ENCODE measurements at places on chromosomes 13 and 19.

DNA sequence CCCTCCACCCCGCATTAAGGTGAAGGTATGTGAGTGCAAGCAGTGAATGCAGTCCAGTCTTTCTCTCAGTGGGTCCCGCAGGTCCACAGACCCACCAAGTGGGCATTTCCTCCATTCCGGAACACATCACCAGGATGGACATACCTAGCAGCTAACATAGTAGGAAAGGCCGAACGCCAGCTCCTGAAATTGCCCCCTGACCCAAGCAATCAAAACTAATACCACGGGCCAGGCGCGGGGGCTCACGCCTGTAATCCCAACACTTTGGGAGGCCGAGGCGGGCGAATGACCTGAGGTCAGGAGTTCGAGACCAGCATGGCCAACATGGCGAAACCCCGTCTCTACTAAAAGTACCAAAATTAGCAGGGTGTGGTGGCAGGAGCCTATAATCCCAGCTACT lies 71.7 kb upstream of the VSTM2B start:
- DNase-seq: no peak

DNA sequence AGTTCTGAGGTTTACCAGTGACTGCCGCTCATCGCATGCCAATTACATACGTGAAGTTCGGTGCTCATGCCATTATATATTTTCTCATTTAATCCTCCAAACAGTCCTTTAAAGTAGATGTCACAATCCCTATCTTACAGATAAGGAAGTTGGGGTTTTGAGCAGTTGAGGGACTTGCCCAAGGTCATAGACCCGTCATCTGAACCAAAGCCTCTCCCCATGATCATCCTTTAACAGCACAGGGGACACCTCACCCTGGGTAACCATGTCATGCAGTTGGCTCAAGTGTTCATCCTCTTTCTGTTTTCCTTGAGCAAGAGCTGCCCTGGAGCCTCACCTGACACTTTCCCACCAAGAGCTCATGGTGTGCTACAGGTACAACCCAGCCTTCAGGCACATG lies 69.1 kb downstream of the HSPH1 start:
- no peak for DNase-seq

GRCh38 chr13:106132216-106132615 lies 403.2 kb downstream of the EFNB2 start:
- DNase-seq: no peak

GRCh38 chr13:52125547-52125946 lies 3.3 kb downstream of the NEK5 start:
- no peak for DNase-seq

- no peak for DNase-seq
These were observed 26.1 kb upstream of the FXYD3 start for GRCh38 chr19:35089554-35089953.

DNA sequence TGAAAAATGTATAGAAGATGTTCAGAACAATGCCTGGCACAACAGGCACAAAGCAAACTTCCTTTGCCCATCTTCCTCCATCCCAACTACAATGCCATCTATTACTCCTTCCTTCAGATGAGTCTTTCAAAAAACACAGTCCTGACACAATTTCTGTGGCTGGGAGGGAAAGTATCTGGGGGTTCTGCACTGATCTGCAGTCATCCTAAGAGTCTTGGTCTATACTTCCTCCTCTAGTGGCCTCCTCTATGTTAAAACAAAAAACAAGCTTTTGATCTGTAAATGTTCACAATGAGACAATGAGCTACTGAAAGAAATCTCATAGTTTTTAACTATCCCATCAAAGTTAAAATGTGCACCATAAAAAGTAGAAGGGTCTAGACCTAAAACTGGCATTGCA lies 44.8 kb downstream of the USP12 start:
- DNase-seq: no peak

GRCh38 chr19:54206030-54206830 lies 5.6 kb downstream of the RPS9 start:
- no peak for DNase-seq

DNA sequence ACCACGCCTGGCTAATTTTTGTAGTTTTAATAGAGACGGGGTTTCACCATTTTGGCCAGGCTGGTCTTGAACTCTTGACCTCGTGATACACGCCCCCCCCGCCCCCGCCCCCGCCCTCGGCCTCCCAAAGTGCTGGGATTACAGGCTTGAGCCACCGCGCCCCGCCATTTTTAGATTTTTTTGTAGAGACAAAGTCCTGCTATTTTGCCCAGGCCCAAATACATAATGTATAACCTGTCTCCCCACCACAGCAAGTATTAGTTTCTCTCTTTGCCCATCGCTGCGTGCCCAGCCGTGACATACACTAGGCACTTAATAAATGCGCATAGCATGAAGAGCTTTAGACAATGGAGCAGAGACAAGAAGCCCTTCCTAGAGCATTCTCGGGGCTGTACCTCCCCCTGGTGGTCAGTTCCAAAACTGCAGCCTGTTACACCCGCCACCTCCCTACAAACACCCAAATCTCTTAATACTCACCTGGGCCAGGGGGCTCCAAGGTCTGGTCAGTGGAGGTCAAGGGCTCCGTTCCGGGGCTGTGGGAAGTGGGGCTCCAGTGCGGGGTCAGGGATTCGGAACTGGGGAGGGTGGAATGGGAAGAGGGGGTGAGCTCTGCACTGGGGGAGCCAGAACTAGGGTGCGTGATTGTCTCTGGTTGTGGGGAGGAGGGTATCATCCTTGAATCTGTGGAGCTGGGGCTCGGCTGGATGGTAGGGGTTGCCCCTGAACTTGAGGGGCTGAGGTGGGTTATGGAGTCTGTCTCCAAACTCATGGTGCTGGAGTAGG lies 22.5 kb downstream of the IQCN start:
- DNase-seq: peak; percentile 71

DNA sequence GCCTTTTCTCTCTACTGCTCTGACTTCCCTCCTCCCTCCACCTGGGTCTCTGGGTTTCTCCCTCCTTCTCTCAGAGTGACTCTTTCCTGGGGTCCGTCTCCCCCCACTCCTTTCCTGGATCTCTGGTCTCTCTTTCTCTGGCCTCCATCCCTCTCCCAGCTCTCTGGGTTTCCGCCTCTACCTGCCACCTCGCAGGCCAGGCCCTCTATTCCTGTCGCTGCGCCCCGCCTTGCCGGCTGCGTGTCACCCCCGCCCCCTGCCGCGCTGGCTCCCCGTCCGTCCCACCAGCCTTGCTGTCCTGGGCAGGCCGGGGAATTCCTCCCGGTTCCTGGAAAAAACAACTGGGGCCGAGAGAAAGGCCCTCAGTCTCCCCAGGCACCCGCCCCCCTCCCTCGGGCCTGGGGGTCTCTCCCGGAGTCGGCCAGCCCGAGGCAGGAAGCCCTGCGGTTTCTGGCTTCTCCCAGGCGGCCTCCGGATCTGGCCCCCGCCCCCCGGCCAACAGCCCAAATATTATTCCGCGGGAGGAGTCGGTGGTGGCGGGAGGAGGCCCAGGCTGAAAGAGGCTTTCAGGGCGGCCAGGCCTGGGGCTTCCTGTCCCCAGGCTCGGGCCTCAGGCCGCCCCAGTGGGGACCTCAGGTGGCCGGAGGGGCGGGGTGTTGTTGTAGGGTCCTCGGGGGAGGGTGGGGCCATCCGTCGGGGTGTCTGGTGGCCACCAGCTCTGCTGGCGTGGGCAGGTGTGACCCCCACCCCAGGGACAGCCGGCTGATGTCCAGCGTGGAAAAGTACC lies 9.3 kb downstream of the IRF2BP1 start:
- no peak for DNase-seq

GRCh38 chr19:35851213-35852028 lies 883 bp downstream of the NPHS1 start:
- no peak for DNase-seq

- no peak for DNase-seq
These were observed 27.2 kb downstream of the PLEKHJ1 start for GRCh38 chr19:2208975-2209374.

GRCh38 chr19:6616011-6616410 lies 25.1 kb upstream of the CD70 start:
- DNase-seq: no peak

DNA sequence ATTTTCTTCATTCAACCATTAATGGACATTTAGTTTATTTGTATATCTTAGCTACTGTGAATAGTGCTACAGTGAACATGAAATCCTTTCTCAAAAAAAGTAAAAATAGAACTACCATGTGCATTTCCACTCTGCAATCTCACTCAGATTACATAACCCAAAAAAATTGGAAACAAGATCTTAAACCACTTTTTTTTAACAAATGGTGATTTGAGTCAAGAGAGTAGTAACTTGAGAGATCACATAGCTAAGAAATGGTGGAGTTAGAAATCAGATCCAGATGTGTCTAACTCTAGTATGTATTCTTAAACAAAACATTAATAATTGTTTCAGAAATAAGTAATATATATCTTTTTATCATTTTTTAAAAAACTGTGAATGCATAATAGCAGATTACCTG lies 318.3 kb upstream of the SGCG start:
- DNase-seq: no peak

DNA sequence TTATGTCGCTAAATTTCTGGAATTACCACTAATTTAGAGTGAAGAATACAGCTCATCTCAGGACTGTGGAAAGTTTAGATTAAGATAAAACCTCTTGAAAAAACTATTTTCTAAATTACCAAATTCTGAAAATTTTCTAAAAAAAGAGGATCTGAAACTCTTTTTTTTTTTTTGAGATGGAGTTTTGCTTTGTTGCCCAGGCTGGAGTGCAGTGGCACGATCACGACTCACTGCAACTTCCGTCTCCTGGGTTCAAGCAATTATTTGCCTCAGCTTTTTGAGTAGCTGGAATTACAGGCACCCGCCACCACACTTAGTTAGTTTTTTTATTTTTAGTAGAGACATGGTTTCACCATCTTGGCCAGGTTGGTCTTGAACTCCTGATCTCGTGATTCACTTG lies 16.6 kb upstream of the ZNF253 start:
- no peak for DNase-seq

- DNase-seq: no peak
These were observed 504.5 kb downstream of the FOXO1 start for GRCh38 chr13:40161931-40162330.

DNA sequence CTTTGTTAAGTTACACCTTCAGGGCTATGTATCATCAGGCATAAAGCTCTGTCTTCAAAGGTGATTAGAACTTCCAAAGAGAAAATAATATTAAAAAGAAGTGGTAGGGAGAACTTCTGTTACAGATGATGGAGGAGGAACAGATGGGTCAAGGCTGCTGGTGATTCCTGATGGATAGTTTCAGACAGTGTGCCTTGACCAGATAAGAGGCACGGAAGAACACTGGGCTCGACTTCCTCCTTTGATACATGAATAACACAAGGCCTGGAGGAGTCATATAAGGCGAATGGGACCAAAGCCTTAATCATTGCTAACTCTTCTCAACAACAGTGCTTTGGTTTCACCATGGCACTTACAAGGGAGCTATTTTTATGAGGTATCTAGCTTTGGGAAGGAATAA lies 128.1 kb upstream of the RXFP2 start:
- no peak for DNase-seq

DNA sequence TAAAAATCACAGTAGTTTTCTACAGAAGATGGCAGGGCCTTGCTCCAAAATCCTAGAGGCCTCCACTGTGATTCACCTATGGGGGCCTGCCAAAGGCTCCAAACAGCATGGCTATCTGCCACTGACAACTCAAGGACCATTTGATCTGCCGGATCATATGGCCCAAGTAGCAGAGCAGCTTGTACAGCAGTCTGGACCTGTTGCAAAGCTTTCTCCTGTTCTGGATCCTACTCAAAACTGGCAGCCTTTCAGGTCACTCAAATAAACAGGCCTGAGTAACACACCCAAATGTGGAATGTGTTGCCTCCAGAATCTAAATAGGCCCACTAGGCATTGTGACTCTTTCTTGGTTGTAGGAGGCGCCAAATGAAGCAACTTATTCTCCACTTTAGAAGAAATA lies 1049.3 kb downstream of the PCDH9 start:
- DNase-seq: no peak
